ENCODE measurements at places on chromosomes 16 and 17.

GRCh38 chr16:80803339-80804055, 901 bp downstream of the CDYL2 start:
- peak; percentile 61 for DNase-seq

DNA sequence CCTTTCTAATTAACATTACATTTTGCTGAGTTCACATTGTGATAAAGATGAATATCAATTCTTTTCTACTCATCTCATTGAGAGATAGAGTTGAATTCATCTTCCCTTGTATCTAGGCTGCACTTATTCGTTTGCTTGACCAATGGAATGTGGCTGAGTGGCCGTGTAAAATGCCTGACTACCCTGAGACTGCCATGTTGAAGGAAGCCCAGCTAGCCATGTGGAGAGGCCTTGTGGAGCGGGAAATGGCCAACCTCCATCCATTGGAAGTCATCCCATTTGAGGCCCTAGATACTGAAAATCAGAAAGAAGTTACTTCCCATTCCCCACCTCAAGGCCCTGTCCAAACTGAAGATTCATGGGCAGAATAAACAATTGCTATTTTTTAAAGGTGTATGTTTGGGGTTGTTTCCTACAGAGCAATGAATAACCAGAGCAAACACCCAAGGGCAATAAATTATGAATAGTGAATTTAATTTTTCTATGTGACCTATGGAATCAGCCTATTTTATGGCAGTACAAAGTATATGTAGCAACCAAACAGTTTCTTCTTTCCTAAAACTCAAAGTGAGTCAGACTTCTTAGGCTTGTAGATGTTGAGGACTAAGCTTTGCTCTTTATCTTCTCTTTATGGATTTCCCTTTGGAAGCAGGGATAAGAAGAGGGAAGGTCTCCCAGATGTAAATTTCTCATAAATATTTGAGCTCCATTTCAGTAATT, 545.1 kb downstream of the MAF start:
- DNase-seq, result no peak

GRCh38 chr17:12688382-12688781, 22.7 kb downstream of the MYOCD start:
- no peak for DNase-seq

- no peak for DNase-seq
Measured at GRCh38 chr17:46887717-46888116, 35.2 kb upstream of the GOSR2 start.

- peak; percentile 7 for DNase-seq
Measured at GRCh38 chr16:53899431-53899830, 195.5 kb downstream of the FTO start.

- DNase-seq, result no peak
Measured at GRCh38 chr17:33905338-33905800, 349.7 kb upstream of the CCL2 start.

GRCh38 chr17:46949291-46950174, 26.6 kb downstream of the GOSR2 start:
- DNase-seq, result peak; percentile 66

GRCh38 chr17:61451538-61452300, 503 bp upstream of the TBX4 start:
- DNase-seq, result peak; percentile 27

- DNase-seq, result no peak
Measured at GRCh38 chr17:66682283-66682682, 152.6 kb upstream of the CACNG5 start.

DNA sequence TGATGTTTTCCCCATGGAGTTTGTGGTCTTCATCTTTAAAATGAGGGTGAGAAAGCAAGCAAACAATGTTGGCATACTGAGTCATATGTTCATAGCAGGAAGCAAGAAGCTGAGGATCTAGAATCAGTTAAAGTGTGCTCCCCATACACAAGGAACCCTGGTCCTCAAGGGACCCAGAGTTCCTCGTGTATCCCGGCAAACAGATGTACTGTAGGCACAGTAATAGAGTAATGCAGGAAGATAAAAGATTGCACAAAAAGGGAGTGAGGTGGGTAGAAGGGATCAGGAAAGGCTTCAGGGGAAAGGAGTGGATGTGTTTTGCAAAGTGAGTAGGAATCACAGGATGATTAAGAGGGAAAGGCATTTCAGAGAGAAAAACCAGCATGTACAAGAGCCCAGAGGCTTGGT, 412.3 kb upstream of the CDH11 start:
- DNase-seq, result peak; percentile 73

GRCh38 chr16:84889066-84889465, 69.3 kb downstream of the CRISPLD2 start:
- DNase-seq, result no peak

All from GM23248 (cell line).